ENCODE measurements at places on chromosomes 4 and X. TPM values are rescaled to one million over a fixed set of nuclear protein-coding genes. Genes with fewer than 3 reads are reported as not detected.
A peak's percentile ranks its signal among the peaks of the same experiment; 100 is the strongest.

GRCh38 chrX:66489339-66489738 is 149.5 kb downstream of the EDA2R start:
- no peaks in the 10 kb centered on the region for H3K4me1 ChIP-seq
- no peak overlapping the region for H3K27ac ChIP-seq
- no peak overlapping the region for H3K4me3 ChIP-seq
- H3K27me3 ChIP-seq: no peaks in the 10 kb centered on the region
- no peak for DNase-seq

DNA sequence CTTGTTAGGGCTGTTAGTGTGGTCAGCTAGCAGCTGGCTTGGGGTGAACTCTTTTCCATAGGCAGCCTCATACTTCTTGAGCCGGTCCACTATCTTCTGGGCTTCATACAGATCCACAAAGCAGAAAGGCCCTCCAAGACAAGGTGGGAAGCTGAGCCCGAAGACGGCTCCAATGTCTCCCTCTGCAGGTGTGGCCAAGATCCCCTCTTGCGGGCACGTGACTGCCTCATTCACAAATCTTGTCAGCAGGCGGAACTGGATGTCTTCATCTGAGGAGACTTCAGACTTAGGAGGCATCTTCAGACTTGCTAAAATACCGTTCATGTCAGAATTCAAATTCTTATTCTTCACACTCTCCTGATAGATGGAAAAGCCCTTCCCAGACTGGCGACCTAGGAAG is 25.3 kb downstream of the CPE start:
- H3K27ac ChIP-seq: no peak overlapping the region
- H3K36me3 ChIP-seq: no peaks in the 10 kb centered on the region
- H3K4me1 ChIP-seq: no peaks in the 10 kb centered on the region
- no peak overlapping the region for H3K4me3 ChIP-seq
- H3K27me3 ChIP-seq: no peaks in the 10 kb centered on the region

GRCh38 chrX:13808865-13809264 is 8.0 kb downstream of the GPM6B start:
- no peak overlapping the region for H3K4me3 ChIP-seq
- H3K27ac ChIP-seq: no peak overlapping the region
- no peaks in the 10 kb centered on the region for H3K36me3 ChIP-seq
- H3K27me3 ChIP-seq: no peaks in the 10 kb centered on the region

- H3K27ac ChIP-seq: no peak overlapping the region
- H3K27me3 ChIP-seq: peaks cover 12% of the 10 kb centered on the region
- peaks cover 9% of the 10 kb centered on the region for H3K4me1 ChIP-seq
- no peak overlapping the region for H3K4me3 ChIP-seq
- no peaks in the 10 kb centered on the region for H3K36me3 ChIP-seq
Observed at GRCh38 chrX:72100051-72100755, 31.5 kb downstream of the RTL5 start.

- DNase-seq: no peak
- H3K4me1 ChIP-seq: no peaks in the 10 kb centered on the region
- H3K4me3 ChIP-seq: no peak overlapping the region
- no peaks in the 10 kb centered on the region for H3K36me3 ChIP-seq
- H3K27ac ChIP-seq: no peak overlapping the region
Observed at GRCh38 chrX:38880296-38880854, 79.1 kb downstream of the MID1IP1 start.

DNA sequence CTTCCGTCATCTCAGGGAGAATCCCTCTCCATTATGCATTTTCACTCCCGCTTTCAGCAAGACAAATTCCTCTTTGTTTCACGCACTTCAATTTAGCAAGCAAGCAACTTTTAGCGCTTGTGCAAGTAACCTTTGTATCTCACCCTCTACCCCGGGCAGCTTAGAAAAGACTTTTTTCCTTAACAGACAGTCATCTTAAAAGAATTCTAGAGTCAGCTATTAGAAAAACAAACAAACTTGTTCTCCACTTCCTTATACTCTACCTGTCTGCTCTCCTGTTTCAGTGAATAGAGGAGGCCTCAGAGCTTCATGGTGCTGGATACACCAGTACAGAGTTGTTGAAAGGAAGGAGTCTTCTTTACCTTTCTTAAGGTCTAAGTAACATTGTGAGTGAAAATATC is 12.1 kb downstream of the TIGD2 start:
- peaks cover 9% of the 10 kb centered on the region for H3K4me1 ChIP-seq
- DNase-seq: no peak
- no peaks in the 10 kb centered on the region for H3K36me3 ChIP-seq

IQSEC2 gene
- 2.9 TPM for total RNA-seq

DNA sequence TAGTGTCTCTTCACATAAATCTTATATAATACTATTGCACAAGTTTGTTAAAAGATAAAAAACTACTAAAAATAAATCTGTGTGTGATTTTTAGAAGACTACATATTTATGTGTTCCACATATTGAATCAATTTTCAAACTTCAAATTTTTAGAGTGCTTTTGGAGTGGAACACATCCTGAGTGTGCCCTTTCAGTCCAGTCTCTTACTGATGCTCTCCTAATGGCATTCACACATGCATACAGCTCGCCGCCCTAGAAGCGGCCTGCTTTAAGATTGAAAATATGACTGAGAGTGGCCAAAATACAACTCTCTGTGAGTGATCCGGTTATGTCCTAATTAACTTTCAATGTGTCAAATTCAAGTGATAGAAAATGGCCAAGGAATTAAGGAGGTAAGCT is 628.8 kb downstream of the ANKRD50 start:
- H3K4me1 ChIP-seq: no peaks in the 10 kb centered on the region
- no peak overlapping the region for H3K4me3 ChIP-seq
- H3K27ac ChIP-seq: no peak overlapping the region
- DNase-seq: no peak
- H3K27me3 ChIP-seq: no peaks in the 10 kb centered on the region
- no peaks in the 10 kb centered on the region for H3K36me3 ChIP-seq

DNA sequence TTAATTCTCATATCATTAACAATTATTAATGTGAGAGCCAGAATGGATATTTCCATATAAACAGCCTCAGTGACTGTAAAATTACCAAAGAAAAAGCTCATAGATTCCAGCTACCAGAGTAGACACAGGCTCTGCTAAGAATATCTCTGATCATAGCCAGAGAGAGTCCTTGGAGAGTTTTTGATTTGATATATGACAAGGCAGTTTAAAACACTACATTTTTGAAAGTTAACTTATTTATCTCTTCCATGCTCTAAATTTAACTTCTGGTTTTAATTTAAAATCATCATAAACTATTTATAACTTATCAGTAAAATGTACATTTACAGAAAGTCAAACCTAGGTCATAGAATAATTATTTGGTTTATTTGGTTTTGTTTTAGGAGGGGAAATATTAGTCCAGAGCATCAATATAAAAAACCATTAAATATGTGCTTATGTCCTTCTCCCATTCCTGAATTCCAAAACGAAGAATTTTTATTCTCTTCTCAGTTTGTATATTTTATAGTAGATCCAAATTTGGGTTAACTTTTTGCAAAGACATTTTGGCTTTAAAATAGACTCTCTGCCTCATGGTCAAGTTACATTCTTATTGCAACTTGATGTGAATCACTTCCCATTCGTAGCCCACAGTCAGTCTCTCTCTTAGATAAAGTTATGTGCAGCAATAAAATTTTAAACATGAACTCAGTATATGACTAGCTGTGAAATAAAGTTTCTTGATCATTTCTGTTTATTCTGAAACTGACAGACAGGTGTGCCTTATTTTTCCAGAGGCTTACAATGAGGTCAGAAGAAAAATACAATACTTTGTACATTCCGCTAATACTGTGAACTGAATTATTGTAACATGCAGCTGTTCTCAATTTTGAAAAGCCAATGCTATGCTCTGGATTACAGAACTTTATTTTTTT is 267.1 kb downstream of the PAPSS1 start:
- DNase-seq: no peak
- no peak overlapping the region for H3K27ac ChIP-seq
- H3K36me3 ChIP-seq: no peaks in the 10 kb centered on the region
- no peak overlapping the region for H3K4me3 ChIP-seq
- H3K27me3 ChIP-seq: no peaks in the 10 kb centered on the region
- H3K4me1 ChIP-seq: no peaks in the 10 kb centered on the region

DNA sequence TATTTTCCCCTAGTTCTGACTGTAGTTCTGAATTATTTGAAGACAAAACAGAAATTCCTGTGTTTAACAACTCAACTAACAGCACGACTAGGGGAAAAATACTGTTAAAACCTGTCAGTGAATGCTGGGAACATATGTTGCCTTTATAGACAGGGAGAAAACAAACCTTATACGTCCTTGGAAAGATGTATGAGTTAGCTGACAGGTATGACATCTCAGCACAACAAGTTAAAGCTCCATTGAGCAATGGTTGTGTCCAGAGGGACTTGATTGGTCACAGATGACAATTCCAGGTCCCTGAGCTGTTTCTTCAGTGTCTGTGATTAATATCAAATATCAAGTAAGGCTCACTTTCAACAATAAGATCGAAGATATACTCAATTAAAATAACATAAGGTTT is 58.2 kb upstream of the DDIT4L start:
- H3K27ac ChIP-seq: no peak overlapping the region
- H3K27me3 ChIP-seq: no peaks in the 10 kb centered on the region
- H3K36me3 ChIP-seq: no peaks in the 10 kb centered on the region
- no peak for DNase-seq
- no peak overlapping the region for H3K4me3 ChIP-seq
- H3K4me1 ChIP-seq: no peaks in the 10 kb centered on the region

DNA sequence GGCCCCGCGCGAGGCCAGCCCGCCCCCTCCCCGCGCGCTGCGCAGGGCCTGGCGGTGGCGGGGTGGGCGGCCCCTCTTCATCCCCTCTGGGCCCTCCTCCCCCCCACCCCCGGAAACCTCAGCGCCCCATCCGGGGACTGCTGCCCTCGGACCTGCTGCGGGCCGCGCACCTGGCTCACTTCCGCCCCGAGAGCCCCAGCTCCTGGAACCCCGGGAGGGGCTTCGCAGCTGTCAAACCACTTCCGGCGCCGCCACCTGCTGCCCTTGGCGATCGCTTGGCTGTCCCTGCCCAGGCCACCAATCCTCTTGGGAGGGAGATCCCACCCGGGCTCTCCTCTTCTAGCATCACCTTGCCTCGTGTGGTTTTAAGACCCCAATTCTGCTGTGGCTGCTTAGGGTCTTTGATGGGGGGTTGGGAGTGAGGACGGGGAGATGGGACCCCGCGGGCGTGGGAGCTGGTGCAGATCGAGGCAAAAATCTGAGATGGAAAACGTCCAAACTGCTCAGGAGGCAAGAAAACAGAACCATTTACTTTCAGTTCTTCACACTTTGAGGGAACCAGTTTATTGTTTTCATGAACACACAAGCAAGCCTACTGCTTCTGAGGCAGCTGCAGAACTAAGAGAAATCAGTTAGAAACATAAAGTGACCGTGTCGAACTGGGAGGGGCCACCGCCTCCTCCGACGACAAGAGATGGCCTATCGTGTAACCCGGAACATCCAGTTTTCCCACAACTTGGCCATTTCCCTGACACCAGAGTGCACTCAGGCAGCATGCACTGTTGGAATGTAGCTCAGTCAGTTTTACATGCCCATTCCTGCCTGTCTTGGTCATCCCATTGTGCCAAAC is 754 bp downstream of the MTMR1 start:
- no peaks in the 10 kb centered on the region for H3K36me3 ChIP-seq
- peaks cover 50% of the 10 kb centered on the region for H3K4me1 ChIP-seq
- H3K27me3 ChIP-seq: no peaks in the 10 kb centered on the region
- H3K27ac ChIP-seq: peak overlapping the region; percentile 81
- peak overlapping the region; percentile 56 for H3K4me3 ChIP-seq
- peak; percentile 84 for DNase-seq
